ENCODE measurements at places on chromosomes 16 and 17.
A peak's percentile ranks its signal among the peaks of the same experiment; 100 is the strongest.

GRCh38 chr16:71367241-71367976, 8.9 kb downstream of the CALB2 start:
- peak; percentile 65 for DNase-seq

DNA sequence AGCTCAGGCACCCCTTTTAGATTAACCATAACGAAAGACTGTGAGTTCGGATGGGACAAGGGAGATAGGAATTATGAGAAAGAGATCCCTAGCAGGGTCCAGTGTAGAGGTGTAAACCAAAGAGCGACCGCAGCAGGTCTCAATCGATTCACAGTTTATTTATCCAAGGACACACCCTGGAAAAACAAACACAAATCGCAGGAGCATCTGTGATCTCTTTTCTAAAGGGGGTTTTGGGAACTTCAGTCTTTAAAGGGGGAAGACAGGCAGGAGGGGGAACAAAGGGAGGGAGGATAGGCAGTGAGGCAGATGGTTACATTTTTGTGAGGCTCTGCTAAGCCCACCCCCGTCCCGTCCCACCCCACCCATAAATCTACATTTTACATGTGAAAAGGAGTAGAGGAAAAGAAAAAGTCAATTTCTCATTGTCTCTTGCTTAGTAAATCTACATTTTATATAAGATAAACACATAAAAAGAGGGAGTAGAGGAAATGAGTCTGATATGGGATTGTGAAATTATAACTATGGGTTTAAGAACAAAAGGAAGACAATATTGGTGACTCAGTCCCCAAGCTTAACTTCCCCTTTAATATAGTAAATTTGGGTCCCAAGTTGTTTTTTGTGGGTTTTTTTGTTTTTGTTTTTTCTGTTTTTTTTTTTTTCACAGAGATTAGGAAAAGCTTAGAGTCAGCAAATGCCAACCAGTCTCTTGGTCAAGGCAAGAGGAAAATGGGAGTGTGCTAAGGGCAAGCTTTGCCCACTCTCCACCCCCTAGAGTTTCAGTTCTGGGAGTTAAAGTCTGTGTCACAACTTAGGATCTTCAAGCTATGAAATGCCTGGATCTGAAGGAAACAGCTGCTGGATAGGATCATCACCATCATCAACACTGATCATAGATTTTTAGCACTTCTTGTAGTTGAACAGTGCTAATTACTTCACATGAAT, 160.9 kb upstream of the CDH5 start:
- no peak for DNase-seq

GRCh38 chr17:10061111-10061845, 137.1 kb downstream of the GAS7 start:
- no peak for DNase-seq

DNA sequence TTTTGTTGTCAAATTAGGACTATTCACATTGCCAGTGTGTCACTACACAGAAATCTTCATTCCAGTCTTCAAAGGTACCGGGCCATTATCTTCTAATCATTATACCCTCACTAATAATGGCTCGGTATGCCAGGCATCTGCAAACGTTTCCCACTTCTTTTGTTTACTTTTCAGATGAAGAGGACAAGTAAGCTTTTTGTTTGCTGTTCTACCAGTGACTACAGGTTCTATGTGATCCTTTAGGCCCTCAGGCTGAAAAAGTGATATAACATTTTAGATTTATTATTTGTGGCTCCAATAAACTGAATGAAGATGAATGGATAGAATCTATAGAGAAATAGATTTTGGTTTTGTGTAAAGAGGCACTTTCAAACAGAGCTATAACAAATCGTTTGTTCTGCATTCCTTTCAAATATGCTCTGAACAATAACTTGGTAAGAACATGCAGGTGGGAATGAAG, 403 bp upstream of the KRTAP3-1 start:
- DNase-seq: no peak

DNA sequence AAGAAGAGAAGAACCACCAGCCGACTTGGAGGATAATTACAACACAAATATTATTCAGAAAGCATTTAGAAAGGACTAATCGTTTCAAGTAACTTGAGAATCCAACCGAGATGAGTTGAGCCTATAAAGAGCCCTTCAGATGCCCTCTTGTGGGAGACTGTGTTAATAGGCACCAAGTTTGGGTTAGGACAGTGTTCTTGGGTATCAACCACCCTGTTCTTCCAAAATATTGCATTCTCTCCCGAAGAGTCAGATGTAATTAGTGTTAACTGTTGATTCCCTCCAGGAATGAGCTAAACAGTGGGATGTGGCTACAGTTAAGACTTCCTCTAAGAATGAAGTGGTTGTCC, 87.8 kb upstream of the NOL11 start:
- DNase-seq: peak; percentile 46

DNA sequence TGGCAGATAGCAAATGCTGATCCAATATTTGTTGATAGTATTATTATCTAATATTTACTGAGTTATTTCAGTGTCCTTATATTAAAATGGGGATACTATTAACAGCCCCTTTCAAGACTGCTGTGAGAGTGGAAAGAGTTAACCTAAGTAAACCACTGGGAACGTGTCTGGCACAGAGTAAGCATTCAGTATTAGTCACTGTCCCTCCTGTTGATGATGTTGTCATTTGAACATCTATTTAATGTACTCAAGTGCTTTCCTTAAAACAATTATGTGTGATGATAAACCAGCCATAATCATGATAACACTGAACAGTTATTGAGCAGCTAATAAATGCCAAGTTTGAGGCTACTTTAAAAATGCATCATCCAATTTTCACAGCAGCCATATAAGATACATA, 135.7 kb upstream of the XYLT1 start:
- no peak for DNase-seq

- DNase-seq: no peak
Measured at GRCh38 chr16:6964679-6965078, 368.0 kb upstream of the RBFOX1 start.
